ENCODE measurements at places on chromosomes 3 and 15.

- no peak for DNase-seq
Measured at GRCh38 chr3:43176666-43177065, 70.8 kb upstream of the POMGNT2 start.

DNA sequence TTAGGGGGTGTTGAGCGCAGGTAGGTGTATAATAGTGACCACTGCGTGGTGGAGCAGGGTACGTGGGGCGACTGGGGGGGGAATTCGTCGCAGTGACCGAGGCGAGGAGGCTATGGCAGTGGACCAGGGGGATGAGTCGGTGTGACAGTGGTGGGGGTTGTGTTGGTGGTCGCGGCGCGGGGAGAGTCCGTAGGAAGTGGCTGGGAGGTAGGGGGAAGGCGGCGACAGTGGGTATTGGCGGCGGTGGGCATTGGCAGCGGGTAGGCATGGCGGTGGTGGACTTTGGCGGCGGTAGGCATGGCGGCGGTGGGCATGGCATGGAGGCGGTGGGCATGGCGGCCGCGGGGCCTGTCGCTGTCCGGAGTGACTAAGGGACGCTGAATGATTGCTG is 739 bp downstream of the SNRPN start:
- no peak for DNase-seq

GRCh38 chr15:37933666-37934065 is 774 bp upstream of the TMCO5A start:
- DNase-seq, result peak; percentile 71

DNA sequence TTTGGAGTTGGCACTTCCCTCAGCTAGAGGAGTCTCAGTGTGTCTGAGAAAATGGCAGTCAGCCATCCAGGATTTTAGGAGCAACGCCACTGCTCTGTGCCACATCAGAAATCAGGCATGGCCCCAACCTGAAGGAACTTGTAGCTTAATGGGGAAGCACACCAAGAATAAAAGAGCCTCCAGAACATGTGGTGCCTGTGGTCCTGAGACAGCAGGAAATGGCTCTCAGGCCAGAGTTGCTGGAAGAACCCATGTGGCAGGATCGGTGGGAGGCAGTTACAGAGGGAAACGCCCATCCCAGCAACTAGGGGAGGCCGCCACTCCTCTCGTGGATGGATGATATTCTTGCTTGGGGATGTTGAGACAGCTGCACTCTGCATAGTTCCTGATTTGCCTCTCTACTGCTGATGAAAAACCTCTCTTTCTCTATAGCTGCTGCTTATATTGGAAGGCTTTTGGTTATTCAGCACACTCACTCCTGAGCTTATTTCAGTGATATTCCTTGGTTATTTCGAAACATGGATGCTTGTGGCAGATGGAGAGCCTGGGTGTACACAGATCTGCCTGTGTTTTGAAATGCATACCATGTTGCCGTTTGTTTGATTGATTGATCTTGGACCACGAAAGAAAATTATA is 52.4 kb downstream of the KLHL25 start:
- peak; percentile 34 for DNase-seq

DNA sequence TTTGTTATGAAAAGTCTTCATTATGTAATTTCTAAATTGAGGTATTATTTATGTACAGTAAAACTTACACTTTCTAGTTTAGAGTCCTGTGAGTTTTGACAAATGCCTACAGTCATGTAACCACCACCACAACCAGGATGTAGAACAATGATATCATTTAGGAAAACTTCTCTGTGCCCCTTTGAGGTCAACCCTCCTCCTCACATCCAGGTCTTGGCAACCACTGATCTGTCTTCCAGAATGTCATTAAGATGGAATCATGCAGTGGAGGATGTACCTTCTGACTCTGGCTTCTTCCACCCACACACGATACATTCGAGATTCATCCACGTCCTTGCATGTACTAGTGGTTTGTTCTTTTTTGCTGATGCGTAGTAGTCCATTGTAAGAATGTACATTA is 23.2 kb downstream of the MINAR1 start:
- DNase-seq, result no peak

DNA sequence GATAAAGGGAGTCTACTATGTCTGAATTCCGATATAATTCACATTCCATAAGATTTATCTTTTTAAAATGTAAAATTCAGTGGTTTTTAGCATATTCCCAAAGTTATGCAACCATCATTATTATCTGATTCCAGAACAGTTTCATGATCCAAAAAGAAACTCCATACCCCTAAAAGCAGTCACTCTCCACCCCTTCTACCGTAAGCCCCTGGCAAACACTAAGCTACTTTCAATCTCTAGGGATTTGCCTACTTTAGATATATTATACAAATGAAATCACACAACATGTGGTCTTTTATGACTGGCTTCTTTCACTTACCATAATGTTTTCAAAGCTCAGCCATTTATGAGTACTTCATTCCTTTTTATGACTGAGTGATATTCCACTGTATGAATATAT is 65.6 kb downstream of the TMEM212 start:
- DNase-seq, result no peak

Data from AG04449 (cell line).